AML-193 (cell line): ENCODE measurements at places on chromosomes 16 and 17.

- no peak for DNase-seq
Measured at GRCh38 chr17:48961516-48962233, 6.7 kb downstream of the GIP start.

GRCh38 chr16:69382421-69382820 lies 3.4 kb downstream of the TERF2 start:
- no peak for DNase-seq

DNA sequence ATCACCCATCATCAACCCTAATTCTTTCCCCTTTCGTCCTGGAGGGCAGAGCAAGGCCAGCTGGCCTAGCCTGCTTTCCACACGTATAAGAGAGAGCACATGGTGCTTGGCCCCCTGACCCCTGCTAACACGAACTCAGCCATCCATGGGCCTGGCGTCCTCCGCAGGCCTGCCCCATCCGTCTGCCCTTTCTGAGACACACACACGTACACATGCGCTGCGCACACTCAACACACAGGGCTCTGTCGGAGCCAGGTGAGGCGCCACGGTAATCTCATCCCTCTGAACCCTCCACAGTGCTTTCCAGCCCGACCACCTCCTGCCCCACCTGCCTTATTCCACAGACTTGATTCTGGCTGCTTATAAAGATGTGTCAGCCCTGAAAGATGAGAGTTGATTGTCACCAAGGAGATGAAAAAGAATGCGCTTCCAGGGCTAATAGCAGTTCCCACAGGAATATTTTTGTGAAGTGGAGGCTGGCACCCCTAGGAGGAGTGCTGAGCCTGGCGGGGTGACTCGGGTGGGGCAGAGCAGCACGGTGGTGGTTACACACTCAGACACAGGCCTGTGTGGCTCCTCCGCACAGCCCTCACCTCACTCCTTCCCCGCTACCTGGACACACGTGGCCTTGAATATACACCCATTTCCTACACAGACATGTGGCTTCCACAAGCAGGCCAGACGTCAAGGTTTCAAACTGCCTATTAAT lies 228.1 kb downstream of the NTN1 start:
- DNase-seq, result no peak

GRCh38 chr17:47246120-47246519 lies 7.5 kb upstream of the ITGB3 start:
- DNase-seq, result no peak

DNA sequence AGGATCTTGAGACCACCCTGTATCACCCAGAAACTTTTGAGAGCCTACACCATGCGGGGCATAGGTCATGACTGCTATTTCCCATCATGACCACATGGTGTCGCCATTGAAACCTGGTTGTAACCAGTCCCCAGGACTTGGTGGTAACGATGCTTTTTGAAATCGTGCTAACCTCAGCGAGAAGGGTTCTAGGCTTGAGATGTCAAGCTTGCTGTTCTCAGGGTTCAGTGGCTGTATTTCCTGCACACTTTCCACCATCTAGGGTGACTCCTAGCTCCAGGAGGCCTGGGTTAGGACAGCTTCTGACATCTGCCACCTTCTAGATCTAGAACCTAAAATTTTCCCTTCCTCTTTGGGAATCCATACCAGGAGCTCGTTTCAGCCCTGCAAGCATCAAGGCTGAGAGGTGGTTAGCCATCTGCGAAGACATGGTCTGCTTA lies 13.0 kb upstream of the SPNS3 start:
- peak; percentile 42 for DNase-seq

DNA sequence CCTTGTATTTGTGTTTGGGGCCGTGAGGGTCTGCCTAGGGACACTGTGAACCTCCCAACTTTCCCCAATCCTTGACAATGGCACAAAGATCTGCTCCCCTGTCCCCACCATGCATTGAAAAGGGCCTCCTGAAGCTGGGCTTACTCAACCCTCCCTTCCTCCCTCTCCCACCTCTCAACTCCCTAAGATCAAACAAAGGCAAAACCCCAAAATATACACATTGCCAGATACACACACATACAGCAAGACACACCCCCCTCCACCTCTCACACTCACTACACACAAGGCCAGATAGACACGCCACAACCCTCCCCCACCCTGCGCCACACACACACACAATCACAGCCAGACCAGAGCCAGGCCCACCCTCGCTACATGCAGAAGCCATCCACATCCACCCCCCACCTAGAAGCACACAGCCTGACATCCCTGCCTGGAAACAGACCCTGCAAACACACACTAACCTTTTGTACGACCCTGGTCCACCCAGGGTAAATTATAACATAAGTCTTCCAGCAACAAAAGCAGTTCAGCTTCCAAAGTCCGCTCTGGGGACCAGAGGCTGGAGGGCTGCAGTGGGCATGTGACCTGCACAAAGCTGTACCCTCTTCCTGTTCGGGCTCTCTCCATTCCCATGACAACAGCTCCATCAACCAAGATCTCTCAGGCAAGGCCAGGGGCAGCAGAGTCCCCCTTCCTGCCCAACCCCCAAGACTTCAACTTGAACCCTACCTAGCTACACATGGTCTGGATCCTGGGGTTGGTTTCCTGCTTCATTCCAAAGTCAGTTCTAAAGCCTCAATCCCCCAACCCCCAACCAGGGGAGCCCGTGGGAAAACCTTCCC lies 1.9 kb downstream of the PCGF2 start:
- DNase-seq, result no peak

DNA sequence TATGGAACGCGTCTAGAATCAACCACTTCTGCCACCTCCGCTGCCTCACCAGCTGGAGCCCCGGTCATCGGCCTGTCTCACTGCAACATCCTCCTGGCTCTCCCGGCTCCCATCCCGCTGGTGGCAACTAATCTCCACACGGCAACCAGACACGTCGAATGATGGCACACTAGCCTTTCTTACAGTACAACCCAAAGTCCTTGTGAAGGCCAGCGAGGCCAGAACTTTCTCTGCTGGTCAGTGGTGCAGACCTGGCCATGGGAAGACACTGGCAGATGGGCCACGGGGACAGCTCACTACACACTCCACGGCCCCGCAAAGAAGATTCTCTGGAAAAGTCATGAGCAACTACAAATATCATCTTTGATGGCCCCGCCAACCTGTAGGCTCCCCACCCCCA lies 117.6 kb downstream of the RMI2 start:
- no peak for DNase-seq

- DNase-seq, result no peak
Measured at GRCh38 chr17:48513666-48514455, 16.9 kb downstream of the HOXB1 start.

GRCh38 chr17:50774225-50774803 lies 7.0 kb upstream of the ANKRD40CL start:
- no peak for DNase-seq

DNA sequence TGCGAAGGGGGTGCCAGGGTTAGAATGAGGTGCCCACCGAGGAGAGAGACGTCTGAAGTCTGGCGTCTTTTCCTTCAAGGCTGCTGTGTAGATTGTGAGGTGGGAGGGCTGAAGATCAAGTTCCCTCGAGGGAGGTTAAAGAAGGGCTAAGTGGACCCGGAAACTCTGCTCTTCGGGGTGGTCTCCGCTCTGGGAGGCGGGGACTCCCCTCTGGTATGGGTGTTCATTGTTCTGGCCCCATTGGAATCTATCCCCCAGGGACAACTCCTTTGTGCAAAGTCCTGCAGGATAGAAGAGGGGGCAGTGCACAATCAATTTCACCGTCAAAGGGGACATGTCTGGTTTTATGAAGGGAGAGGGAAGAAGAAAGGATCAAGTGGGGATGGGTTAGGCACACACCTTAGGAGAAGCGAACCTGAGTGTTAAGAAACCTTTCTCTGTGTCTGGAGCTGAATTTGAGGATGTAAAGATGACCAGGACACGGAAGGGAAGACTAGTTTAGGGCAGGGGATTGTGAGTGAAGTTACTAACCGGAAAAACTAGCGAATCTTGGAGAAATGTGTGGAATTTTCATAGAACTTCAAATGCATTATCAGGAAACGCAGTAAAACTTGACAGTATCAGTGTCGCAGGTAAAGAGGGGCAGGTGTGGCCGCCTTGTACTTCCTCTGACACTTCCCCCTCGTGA lies 809 bp upstream of the RAB34 start:
- no peak for DNase-seq

- no peak for DNase-seq
Measured at GRCh38 chr17:4266550-4266949, 2.8 kb upstream of the ANKFY1 start.

- no peak for DNase-seq
Measured at GRCh38 chr17:65985571-65985970, 206.4 kb downstream of the CEP112 start.

GRCh38 chr16:25110387-25110947 lies 1.1 kb upstream of the LCMT1 start:
- no peak for DNase-seq

DNA sequence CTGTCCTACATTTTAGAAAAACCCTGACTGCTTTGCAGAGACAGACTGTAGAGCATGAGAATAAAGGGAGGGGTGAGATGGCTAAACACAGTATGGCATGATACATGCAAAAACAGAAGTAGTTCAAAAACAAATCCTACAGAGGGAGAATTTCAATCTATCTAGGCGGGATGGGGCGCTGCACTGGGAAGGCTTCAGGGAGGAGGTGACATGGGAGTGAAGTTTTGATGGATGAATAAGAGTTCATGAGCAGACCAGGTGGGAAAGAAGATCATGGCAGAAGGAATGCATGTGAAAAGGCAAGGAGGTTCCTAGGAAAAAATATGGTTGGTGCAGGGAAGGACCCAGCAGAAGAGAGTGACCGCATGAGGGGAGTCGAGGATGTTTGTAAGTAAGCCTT lies 19.2 kb downstream of the HS3ST3B1 start:
- DNase-seq, result no peak

- no peak for DNase-seq
Measured at GRCh38 chr16:47949276-47949675, 206.5 kb downstream of the ABCC12 start.
